ENCODE measurements at places on chromosomes 2 and 18.

- no peak for DNase-seq
Observed at GRCh38 chr2:203059567-203060240, 45.0 kb downstream of the NBEAL1 start.

- no peak for DNase-seq
Observed at GRCh38 chr2:26646986-26647672, 6.0 kb upstream of the CIB4 start.

DNA sequence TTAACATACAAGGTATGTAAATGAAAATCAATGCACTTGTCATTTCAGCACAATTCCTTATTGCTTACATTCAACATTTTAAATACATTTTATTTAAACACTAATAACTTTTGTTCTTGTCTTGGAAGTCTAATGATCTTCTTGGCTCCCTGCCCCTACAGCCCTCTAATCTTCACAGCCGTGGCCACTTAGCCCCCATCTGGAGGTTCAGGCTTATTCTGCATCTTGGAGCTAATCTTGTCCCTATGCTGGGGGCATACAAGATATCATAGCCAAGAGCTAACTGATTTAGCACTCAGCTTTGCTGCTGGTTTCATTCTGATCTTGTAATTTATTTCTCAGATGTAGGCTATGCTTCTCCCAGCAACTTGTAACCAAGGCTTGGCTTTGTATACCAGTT lies 140.8 kb downstream of the TMEFF2 start:
- DNase-seq: no peak

- no peak for DNase-seq
Observed at GRCh38 chr18:33983126-33983525, 241.6 kb downstream of the NOL4 start.

- no peak for DNase-seq
Observed at GRCh38 chr18:2002151-2002550, 569.2 kb downstream of the METTL4 start.

- no peak for DNase-seq
Observed at GRCh38 chr2:69619725-69620124, 23.8 kb downstream of the AAK1 start.

- DNase-seq: no peak
Observed at GRCh38 chr2:171513719-171514160, 8.5 kb upstream of the CYBRD1 start.

DNA sequence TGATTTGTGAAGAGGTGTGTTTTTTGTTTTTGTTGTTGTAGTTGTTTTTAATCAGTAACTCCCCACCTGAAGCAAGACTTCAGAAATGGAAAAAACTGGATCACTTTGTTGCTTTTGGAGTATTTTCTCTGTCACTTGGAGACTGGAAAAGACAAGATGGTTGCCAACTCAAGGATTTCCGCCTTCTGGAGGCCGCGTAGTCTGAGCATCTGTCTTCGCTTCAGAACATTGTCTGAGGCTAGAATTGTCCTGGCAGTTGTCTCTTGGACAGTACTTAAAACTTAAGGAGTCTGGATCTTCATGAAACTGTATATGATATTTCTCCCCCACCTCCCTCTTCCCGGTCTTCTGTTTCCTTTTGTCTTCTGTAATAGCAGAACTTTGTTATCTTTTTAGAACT lies 67.7 kb downstream of the ARHGAP28 start:
- DNase-seq: no peak

DNA sequence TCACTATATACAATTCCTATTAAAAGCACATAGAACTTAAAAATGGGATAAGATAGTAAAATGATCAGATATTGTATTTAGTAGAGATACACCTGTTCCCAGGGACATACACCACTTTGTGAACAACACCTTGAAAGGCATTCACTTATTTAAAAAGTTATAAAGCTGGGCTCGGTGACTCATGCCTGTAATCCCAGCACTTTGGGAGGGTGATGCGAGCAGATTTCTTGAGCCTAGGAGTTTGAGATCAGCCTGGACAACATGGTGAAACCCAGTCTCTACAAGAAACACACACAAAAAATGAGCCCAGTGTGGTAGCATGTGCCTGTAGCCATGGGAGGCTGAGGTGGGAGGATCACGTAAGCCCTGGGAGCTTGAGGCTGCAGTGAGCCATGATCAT lies 90.9 kb downstream of the RAPGEF4 start:
- no peak for DNase-seq

DNA sequence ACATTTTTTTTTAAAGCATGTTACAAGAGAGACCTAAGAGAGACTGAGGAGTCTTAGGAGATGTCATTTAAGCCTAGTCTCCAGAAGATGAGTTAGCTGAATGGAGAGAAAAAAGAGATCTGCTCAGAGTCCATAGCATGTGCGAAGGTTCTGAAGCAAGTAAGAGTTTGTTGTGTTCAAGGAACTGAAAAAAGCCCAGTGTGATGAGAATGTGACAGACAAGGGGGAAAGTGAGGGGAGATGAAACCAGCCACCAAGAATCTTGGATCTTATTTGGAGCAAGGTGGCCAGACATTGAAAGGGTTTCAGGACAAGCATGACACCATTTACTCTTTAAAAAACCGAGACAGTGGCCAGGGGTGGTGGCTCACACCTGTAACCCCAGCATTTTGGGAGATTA lies 5.2 kb upstream of the MOB1A start:
- DNase-seq: no peak

- DNase-seq: no peak
Observed at GRCh38 chr2:153165021-153165420, 313.5 kb downstream of the RPRM start.

GRCh38 chr18:595571-595970 lies 1.2 kb upstream of the CLUL1 start:
- DNase-seq: no peak

- no peak for DNase-seq
Observed at GRCh38 chr18:76234676-76235060, 260.4 kb downstream of the ZNF516 start.

- no peak for DNase-seq
Observed at GRCh38 chr2:151996243-151997003, 102.4 kb downstream of the CACNB4 start.

DNA sequence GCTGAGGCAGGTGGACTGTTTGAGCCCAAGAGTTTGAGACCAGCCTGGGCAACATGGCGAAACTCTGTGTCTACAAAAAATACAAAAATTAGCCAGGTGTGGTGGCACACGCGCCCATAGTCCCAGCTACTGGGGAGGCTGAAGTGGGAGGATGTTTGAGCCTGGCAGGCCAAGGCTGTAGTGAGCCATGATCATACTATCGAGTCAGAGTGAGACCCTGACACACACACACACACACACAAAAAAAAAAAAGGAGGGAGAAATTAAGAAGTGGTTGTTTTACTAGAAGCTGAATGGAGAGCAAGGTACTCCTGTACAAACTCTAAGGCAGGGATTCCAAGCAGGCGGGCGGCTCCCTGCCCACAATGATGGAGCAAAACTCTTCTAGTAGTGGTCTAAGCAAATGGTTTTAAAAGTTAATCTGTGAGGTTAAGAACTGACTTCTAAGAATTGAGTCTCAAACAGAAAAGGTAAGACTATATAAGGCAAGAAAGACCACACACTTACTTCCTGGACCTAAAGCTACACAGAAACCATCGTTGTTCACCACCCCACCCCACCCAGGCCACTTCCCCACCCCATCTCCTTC lies 2.6 kb downstream of the ANKRD44 start:
- no peak for DNase-seq

- DNase-seq: no peak
Observed at GRCh38 chr18:73621091-73621490, 526.5 kb downstream of the FBXO15 start.

DNA sequence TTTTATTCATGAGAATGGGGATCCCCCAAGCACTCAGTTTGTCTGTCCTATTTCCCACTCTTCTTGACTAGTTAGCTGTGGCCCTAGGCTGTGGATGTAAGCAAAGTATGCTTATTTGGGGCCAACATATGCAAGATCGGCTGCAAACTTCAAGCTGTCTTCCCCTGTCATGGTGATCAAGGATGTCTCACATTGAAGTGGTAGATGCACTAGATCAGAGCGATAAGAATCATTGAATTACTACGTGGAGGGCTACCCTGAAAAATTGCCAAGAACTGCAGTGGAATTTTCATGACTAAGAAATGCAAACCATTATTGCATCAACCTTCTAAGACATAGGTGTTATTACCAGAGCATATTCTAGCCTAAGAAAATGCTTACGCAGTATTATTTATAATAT lies 527.4 kb downstream of the RNF144A start:
- DNase-seq: no peak
